ENCODE measurements at places on chromosomes 13 and 19.

- no peak for DNase-seq
These were observed 7.3 kb upstream of the ADPRHL1 start for GRCh38 chr13:113460599-113460998.

DNA sequence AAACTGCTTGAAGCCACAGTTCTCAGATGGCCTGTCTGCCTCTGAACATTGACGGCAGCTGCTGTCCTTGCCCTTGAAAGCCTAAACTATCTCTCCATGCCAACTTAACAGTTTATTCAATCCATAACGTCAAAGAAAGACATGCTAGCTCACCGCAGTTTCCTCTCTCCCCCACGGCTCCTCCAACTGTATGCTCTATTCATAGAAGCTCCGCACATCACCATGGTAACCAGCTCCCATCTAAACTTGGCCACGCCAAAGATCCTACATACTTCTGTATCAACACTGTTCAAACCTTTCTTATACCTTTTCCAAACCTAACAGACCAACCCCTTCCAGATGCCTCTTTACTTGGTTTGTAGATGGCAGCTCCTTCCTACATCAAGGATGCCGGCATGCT is 48.6 kb downstream of the ZNF91 start:
- no peak for DNase-seq

- DNase-seq: no peak
These were observed 6.3 kb upstream of the ZNF358 start for GRCh38 chr19:7509625-7510024.

- no peak for DNase-seq
These were observed 6.0 kb downstream of the ACP4 start for GRCh38 chr19:50796128-50796633.

GRCh38 chr13:57739543-57740190 is 108.1 kb downstream of the PCDH17 start:
- DNase-seq: no peak

DNA sequence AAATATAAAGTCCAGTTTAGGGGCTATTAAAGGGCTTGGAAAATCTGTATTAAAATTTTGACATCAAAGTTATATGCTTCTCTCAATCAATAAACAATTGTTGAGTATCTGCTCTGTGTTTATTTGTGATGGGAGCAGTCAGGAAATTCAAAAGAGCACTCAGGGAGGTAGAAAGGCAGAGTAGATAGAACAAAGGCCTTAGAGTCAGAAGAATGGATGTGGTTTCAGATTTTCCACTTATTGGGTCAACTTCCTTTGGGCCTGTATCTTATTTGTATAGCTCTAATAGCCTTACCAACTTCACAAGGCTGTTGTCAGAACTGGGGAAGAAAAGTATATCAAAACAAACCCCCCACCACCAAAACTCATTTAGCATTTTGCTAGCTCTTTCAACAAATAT is 302.6 kb downstream of the SPRY2 start:
- DNase-seq: no peak
